ENCODE measurements at places on chromosomes 2 and 18.

DNA sequence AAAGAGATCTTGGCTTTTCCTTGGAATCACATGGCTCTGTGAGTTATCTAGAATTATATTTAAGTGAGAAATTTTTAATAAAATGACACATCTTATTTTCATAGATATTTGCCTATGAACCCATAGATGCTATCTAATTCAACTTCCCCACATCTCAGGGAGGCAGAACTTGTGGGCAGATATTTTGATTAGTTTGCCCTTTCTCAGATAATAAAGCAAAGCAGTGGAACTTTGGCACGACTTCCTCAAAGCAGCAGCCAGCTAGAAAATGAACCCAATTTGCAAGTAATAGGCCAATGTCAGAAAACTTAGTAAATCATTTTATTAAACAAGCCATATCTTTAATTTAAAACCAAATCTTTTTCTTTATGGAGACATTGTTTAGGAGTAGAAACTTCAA is 32.7 kb downstream of the RAB27B start:
- no peak for DNase-seq

- no peak for DNase-seq
Measured at GRCh38 chr2:148515976-148516375, 128.6 kb upstream of the EPC2 start.

- no peak for DNase-seq
Measured at GRCh38 chr2:176582990-176583481, 313.8 kb downstream of the MTX2 start.

GRCh38 chr2:236939721-236940231 is 145.9 kb upstream of the COPS8 start:
- no peak for DNase-seq

DNA sequence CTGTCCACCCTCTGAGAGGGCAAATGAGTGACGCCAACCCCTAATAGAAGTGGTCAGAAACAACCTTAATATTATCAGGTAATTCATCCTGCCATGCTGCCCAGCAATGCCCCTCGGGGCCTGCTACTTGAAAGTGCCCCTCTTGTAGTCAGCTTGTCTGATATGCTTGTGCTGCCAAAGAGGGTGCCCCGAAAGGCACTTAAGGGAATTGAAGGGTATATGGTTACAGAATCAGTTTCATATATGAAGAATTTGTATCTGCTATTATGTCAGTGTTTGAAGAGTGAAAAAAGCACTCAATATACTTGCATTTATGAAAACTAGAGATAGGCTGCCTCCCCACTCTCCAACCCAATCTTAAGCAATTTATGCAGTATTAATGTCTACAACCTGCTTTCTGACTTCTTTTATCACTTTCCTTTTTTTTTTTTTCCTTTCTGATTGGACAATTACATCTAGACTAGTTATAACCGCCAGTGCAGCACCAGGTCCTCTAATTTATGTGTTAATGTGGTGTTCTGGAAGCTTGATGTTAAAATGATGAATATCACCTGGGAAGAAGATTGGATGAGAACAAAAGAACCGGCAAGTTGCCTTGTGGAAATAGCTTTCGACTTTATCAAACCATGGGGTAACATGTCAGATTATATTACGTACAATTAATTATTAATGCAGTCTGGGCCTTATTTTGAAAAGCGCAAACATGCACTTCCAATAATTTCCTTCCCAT is 646.9 kb upstream of the ACVR2A start:
- DNase-seq = no peak

- DNase-seq = no peak
Measured at GRCh38 chr2:7012141-7012764, 95.0 kb downstream of the RNF144A start.

- no peak for DNase-seq
Measured at GRCh38 chr2:157052685-157053224, 204.8 kb upstream of the GALNT5 start.

DNA sequence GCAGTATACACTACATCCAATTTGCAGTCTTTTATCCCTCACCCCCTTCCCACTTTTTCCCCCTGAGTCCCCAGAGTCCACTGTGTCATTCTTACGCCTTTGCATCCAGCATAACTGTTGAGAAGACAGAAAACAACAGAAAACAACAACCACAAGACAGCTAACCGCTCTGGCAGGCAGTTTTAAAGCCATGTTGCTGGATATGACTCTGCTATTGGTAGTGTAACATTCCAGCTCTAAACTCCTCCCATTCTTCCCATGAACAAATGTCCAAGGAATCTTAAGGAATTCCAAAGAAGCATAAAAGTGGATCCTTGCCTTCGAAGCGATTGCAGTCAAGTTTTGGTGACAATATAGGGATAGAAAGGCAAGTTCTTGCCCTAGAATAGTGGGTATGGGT is 599.1 kb downstream of the NYAP2 start:
- DNase-seq = no peak

DNA sequence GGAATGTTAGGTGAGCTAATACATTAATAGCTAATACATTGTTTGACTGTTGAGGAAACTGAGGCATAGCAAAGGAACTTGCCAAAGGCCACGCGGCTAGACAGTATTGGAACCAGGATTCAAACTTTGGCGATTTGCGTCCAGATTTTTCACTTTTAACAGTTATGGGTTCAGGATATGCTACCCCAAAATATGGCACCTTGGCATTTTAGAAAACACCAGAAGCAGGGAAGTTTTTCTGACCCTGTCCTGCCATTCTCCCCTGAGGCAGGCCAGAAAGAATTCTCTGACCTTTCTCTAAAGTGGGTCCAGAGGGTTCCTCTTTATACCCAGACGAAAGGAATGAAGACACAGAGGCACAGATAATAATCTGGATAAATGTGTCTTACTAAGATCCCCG is 166.9 kb downstream of the MYCN start:
- DNase-seq = no peak

DNA sequence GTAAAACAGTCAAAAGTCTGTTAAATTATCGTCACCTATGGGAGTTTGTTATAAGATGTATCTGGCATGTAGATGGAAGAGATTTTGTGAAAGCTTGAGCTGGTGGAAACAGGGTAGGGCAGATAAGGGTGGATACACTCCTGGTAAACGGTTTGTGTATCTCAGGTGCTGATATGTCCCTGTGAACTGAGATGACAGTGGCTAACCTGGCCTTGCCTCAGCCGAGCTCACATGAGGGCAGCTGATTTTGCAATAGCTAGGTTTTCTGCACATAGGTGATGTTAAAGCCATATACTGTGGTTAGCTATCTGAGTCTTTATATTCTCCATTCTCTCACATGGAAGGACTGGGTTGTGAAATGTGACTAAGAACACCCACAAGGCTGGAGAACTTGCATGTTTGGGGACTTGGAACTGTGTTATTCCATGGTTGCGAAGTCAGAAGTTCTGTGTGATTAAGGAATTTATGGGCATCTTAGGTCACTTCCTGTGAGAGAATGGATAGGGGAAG is 205.1 kb downstream of the TPGS2 start:
- no peak for DNase-seq

- DNase-seq = no peak
Measured at GRCh38 chr2:229340086-229340760, 69.1 kb upstream of the PID1 start.

DNA sequence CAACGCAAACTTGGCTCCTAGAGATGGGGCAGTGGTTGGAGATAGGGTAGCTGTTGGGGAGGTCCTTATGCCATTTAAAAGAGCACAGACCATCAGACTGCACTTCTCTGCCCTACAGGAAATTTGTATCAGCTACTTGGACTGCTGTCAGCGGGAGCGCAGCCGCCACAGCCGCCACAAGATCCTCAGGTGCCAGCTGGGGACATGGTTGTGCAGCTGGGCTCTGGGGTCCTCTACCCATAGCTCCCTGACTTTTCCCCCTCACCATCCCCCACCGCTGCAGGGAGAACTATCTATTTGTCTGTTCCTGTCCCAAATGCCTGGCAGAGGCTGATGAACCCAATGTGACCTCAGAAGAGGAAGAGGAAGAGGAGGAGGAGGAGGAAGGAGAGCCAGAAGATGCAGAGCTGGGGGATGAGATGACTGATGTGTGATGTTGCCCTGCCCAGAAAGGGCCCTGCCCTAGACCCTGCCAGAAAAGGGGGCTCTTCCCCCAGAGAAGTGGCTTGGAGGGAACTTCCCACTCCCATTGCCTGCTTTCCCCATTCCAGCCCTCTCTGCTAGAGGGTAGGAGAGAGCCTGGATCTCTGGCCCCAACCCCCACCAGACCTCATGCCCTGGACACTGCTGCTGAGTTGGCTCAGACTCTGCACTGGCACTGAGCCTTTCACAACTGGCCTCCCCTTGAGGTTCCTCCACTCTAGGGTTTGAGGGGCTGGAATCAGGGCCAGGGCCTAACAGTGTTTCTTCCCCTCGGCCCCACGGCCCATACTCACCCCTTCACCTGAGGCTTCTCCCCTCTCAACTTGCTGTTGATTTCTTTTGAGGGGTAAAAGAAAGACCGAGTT is 7.3 kb downstream of the PRADC1 start:
- no peak for DNase-seq

GRCh38 chr2:117989854-117990438 is 23.9 kb downstream of the CCDC93 start:
- no peak for DNase-seq

DNA sequence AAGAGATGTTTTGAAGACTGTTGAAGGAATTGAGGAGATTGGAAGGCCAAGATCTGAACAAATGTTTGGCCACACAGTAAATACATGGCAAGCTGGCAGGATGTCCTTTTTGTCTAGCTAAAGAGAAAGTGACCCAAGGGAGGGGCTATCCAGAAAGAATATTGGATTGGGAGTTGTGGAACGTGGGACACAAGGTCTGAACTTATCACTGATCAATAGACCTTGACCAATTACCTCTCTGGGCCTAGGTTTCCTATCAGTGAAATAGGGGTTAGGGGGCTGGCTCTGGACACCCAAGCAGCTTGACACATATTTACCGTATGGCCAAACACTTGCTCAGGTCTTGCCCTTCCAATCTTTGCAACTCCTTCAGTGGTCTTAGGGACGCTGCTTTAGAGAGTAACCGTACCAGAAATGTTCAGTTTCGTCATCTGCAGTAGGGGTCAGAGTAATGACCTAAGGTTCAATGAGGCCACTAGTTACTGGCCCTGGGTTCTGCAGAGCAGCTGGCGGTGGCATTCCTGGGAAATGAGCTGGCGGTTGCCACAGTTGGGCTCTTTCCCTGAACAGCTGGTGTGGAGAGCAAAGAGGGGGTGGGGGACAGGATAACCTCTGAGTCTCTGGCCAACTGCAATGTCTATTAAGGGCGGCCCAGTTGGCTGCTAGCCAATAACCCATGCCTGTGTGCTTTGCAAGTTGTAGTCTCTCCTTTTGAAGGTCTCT is 70.1 kb upstream of the STPG4 start:
- no peak for DNase-seq

- no peak for DNase-seq
Measured at GRCh38 chr2:138485019-138485418, 16.6 kb upstream of the SPOPL start.

GRCh38 chr18:10062302-10063300 is 148.8 kb downstream of the VAPA start:
- peak; percentile 63 for DNase-seq

DNA sequence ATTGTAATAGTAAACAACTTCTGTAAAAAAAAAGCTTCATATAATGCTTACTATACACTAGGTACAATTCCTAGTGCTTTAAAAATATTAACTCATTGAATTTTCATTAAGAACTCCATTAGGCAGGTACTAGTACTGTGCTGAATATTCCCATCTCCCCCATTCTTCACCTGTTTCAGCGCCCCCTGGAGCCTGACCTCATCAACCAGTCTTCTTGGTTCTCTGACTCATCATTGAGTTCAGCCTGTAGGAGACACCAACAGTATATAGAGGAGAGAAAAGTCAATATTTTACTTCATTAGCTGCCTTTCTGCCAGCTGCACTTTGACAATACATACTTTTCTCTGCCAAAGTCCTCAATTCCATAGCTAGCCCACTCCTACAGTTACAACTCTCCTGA is 1009.9 kb upstream of the KLHL29 start:
- peak; percentile 55 for DNase-seq

- DNase-seq = no peak
Measured at GRCh38 chr18:37570336-37570930, 4.8 kb upstream of the CELF4 start.

GRCh38 chr2:143692162-143692561 is 562.9 kb downstream of the ARHGAP15 start:
- no peak for DNase-seq

- DNase-seq = no peak
Measured at GRCh38 chr2:7083580-7084509, 166.6 kb downstream of the RNF144A start.

DNA sequence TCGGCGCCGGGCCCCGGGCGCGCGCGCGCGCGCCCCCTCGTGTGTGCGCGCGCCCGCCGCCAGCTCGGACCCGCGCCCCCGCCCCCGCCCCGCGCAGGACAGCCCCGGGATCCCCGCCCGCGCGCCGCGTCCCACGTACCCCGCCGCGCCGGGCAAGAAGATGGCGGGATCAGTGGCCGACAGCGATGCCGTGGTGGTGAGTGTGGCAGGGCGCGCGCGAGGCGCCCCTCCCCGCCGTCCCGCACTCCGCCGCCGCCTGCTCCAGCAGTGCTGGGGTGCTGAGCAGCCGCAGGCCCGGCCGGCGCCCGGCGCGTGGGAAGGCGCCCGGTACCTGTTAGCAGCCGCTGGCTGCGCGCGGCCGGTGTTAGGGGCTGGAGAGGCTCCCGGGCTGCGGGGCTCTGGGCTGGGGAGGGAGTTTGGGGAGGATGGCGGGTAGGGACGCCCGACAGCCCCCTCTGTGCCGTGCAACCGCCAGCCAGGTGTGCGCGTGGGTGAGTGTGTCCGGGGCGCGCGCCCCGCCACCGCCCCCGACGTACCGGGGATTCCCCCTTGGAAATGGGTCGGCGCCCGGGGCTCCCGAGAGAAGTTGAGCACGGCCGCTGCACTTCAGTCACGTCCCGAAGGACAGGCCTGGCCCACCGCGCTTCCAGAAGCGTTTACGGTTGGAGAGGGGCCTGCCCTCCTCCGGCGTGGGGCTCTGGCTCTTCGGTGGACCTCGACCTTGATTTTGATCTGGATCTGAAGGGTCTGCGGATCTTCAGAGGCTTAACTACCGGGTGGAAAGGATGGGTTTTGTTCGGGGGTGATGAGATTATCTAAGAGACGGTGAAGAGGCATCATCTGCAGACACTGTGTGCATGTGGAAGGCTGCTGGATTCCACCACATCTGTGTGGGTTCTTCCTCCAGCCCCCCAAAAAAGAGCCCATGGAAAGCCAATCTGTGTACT is 697 bp downstream of the LGALSL start:
- DNase-seq = peak; percentile 90

GRCh38 chr2:32941944-32942690 is 4.6 kb upstream of the LTBP1 start:
- no peak for DNase-seq

DNA sequence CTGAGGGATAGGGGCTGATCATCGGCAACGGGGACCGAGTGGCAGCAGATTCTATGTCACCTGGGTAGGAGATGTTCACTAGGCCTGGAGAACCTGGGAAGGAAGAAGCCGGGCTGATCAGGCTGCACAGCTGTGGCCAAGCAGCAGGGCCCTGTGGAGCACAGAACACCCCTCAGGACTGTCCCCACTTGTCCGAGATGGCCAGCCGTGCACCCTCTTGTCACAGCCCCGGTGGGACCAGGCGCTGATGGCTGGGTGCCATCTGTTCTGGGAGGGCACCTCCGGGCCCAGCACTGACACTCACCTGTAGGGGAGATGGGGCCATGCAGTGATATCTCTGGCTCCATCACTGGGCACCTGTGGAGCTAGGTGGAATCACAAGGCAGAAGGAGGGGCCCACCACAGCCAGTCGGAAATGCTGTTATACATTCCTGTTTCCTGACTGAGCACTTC is 217.9 kb upstream of the RAB6C start:
- DNase-seq = no peak

GRCh38 chr2:187581125-187581896 is 27.1 kb upstream of the TFPI start:
- peak; percentile 73 for DNase-seq

Measured in spinal cord (tissue), 10 donors.